Bone marrow (tissue), 2 donors: ENCODE measurements at places on chromosomes 12 and 14.

GRCh38 chr12:84315926-84316325 lies 596.7 kb downstream of the SLC6A15 start:
- no peak for DNase-seq

DNA sequence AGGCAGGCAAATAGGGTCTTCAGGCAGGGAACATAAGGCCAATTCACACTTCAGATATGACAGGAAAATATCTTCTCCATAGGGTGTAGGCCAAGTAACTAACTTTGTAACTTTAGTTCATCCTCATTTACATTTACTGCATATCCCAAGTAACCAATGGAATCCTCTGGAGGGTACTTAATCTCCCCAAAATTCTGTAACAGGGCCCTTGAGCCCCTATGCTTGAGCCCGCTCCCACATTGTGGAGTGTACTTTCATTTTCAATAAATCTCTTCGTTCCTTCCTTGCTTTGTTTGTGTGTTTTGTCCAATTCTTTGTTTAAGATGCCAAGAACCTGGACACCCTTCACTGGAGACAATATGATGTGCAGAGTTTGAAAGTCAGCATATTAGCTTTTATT lies 45.3 kb downstream of the FSCB start:
- no peak for DNase-seq

DNA sequence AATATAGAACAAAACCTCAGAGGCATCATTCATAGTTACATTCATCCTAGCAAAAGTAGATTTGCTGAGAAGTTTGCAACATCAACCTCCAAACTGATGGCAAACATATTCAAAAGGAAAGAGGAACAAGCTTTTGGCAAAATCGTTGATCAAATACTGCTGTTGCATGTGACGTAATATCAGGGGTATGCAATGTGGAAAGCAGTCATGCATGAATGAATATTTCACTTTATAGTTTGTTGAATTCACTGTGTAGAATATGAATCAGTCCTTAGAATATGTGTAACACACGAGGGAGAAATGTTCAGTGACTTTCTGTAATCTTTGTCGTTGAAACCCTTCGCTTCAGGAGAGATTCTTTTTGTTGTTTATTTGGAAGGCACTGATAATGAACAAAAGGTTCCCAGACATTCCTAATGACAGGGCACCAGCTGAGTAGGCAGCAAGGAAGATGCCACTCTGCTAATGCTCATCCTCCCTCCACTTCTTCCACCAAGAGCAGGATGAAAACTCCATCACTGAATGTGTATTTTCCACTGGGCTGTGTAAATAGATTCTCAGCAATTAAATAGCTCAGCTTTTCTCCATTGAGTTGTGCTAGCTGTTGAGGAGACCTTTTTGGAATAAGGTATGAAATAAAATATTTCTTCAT lies 126.1 kb downstream of the PELI2 start:
- DNase-seq: no peak

- no peak for DNase-seq
Observed at GRCh38 chr12:52501490-52501889, 8.4 kb upstream of the KRT6A start.

GRCh38 chr12:92139634-92140150 lies 6.0 kb downstream of the BTG1 start:
- no peak for DNase-seq

DNA sequence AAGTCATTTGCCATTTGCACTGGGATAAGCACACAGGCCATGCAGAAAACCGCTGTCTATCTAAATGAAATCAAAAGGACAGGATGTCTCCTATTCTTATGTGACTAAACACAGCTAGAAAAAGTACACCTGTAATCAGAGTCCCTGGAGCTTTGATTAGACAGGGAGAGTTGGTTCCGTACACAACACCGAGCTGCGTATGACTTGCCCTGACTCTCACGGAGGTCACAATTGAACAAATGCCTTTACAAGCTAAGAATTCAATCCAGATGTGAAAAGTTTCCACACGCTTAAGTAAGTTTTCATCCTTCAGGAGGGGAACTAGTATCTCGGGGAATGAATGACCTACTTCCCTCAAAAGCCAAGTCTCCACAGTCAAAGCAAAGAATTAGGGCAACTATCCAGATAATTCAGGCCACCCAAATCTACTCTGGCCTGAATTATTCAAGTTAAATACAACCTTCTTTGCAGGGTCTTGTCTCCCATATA lies 67.5 kb downstream of the RTN1 start:
- no peak for DNase-seq

GRCh38 chr14:25069879-25070278 lies 19.9 kb upstream of the STXBP6 start:
- no peak for DNase-seq

- DNase-seq: no peak
Observed at GRCh38 chr12:114626-115211, 48.2 kb downstream of the IQSEC3 start.

DNA sequence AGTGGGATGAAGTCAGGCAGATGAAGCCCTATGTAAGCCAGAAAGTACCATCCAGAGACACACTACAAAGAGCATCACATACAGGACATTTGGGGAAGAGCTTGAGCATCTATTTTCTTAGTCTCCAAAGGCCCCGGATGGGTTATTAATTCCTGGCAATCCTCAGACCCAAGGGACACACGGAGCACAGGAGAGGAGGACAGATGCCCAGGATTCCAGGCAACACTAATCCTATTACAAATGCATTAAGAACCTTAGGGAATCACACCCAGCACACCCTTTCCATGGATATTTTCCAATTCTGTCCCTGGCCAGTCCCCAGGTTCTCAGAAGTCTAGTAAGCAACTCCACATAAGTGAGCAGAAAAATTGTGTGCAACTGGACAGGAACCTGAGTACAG lies 65.9 kb downstream of the CMKLR1 start:
- no peak for DNase-seq

GRCh38 chr14:27672047-27672446 lies 1074.2 kb upstream of the NOVA1 start:
- no peak for DNase-seq

GRCh38 chr14:93790966-93791365 lies 2.7 kb upstream of the PRIMA1 start:
- DNase-seq: no peak

DNA sequence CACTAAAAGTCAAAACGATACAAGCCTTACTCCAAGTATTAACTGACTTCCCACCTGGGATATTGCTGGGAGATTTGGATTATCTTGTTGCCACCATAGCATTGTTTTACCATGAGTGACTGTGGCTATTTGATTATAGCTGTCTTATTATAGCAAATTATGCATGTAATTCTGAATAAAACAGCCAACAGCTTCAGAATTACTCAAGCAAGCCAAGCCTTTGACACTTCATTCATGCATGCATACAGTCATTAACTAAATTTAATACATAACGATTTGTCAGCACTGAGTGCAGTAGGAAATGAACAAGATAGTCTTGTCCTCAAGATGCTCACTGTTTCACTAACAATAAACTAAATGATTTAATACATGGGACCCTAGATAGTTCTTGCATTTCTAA lies 133.0 kb upstream of the FRMD6 start:
- DNase-seq: no peak

GRCh38 chr12:113244047-113244460 lies 22.8 kb downstream of the TPCN1 start:
- DNase-seq: no peak

DNA sequence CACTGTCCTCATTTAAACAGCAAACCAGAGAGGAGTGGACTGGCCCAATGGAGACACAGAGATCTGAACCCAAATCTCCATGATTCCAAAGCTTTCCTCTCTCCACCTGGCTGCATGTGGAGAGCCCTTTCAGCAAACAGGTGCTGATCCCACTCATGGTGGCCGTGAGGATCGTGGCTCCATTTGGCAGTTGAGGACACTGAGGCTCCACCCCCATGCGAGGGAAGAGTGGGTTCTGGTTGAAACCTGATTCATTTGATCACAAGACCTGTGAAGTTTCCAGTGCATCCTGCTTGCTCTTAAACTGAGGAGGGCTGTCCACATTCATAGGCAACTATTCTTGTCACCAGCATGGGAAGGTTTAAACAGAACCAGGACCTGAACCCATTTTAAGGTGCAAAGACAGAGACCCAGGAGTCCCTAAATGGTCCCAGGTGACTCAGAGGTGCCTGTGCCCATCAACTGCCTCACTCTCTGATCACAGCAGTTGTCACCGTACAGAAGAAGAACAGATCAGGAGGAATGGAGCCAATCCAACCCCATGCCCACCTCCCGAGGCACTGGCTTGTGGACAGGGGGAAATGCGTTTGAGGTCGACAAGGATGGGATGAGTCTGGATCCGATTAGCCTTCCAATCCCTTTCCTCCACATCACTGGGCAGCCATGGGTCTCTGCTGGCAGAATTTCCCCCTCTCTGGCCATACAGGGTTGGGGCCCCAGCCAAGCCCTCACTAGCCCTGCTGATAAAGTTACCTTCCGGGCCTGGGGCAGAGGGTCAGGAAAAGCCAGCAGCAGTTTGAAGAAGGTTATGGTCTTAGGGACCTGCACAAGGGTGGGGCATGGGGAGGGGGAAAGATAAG lies 45.5 kb upstream of the BCL11B start:
- no peak for DNase-seq

GRCh38 chr14:35405304-35405996 lies 901 bp upstream of the NFKBIA start:
- DNase-seq: no peak

DNA sequence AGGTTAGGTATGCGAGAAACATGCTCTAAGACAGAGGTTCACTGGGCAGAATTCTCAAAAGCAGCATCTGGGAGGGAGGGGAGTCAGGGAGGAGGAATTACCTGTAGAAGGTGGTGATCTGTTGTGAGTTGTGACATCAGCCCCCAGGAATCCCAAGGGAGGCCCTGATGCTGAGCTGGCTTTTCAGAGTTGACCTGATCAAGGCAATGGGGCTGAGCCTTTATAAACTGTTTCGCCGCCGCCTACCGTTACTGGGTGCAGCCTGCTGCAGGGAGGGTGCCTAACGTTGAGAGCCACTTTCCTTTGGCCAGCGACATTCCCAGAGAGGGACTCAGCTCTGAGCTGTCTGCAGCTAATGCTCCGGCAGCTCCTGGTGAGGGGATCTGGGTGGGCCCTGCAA lies 257.9 kb upstream of the TMEM132C start:
- DNase-seq: no peak

DNA sequence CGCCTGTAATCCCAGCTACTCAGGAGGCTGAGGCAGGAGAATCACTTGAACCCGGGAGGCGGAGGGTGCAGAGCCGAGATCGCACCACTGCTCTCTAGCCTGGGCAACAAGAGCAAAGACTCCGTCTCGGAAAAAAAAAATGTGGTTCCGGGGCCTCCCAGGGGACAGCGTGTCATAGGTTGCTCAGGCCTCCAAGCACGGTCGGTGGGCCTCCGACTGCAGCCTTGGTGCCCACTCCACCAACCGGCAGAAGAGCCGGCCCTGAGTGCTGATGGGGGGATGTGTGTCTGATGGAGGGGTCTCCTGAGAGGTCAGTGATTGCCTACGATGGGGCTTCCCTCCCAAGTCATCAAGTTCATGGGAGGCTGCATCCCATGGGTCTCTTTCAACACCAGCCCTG lies 15.9 kb downstream of the ZFYVE21 start:
- no peak for DNase-seq

GRCh38 chr12:27979145-27979544 lies 6.6 kb upstream of the PTHLH start:
- DNase-seq: no peak

- DNase-seq: no peak
Observed at GRCh38 chr12:100608776-100609175, 35.3 kb downstream of the GAS2L3 start.

DNA sequence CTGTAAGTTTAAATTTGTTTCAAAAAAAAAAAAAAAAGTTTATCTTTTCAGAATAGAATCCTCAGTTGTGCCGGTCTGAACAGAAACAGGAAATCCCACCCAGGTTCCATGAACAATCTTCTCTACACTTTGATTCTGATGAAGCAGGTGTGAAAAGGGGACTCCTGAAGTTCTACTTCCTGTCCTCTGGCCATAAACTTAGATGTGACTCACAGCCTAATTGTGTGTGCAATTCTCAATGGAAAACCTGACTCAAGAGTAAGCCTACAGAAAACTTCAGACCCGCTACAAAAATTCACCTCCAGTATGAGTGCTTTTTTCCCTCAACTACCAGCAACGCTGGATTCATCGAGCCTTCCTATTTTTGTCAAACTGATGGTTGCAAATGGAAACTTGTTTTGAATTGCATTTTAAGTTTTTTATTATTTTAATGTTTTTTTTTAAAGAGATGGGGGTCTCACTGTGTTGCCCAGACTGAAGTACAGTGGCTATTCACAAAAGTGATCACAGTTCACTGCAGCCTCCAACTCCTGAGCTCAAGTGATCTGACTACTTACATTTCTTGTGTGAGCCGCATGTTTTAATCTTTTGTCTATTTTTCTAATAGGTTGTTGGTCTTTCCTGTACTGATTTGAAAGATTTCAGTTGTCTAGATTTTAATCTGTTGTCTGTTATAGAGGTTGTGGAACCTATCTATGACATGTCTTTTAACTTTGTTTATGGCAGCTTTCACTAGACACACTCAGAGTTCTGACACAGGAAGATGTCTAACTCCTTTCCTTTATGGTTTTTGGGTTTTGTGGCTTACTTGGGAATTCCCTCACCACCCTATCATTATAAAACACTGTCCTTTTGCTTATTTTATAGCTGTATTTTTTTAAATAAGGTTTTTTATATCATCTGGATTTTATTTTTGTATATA lies 37.6 kb downstream of the ATG14 start:
- no peak for DNase-seq
